Astrocyte (in vitro differentiated cells and primary cell): ENCODE measurements at places on chromosomes 7 and 10. TPM values are rescaled to one million over a fixed set of nuclear protein-coding genes. Genes with fewer than 3 reads are reported as not detected.

The OR2A1 gene
- not detected in 2 replicates for total RNA-seq

The WDR86 gene
- 2.5 and 3.6 TPM in 2 replicates for total RNA-seq

The CUBN gene
- total RNA-seq = 2.7 and 3.5 TPM in 2 replicates

The SPAM1 gene
- not detected in 2 replicates for total RNA-seq

The GNG11 gene
- total RNA-seq = 7.7 and 8.8 TPM in 2 replicates
